Activated T-helper 1 cell treated with anti-CD3 and anti-CD28 coated beads, Interleukin-12 subunit alpha, Interleukin-12 subunit beta, Interleukin-2, Interleukin-4 antibody, amounts not matched to agents 30 ng/mL and 10 ng/mL and 1 ng/mL, durations not matched to agents 14 hours and 24 hours and 36 hours (primary cell): ENCODE measurements at places on chromosomes 4 and X.

DNA sequence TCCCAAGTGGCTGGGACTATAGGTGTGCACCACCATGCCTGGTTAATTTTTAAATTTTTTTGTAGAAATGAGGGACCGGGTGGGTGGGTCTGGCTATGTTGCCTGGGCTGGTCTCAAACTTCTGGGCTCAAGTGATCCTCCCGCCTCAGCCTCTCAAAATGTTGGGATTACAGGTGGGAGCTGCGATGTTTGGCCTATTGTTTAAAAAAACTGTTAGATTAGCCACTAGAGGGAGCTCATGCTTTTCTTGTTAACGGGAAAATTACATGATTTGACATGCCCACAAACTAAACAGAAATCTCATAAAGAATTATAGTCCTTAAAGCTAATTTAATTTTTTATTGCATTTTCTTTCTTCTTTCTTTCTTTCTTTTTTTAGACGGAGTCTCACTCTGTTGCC lies 5.0 kb upstream of the SDAD1 start:
- no peak for DNase-seq

DNA sequence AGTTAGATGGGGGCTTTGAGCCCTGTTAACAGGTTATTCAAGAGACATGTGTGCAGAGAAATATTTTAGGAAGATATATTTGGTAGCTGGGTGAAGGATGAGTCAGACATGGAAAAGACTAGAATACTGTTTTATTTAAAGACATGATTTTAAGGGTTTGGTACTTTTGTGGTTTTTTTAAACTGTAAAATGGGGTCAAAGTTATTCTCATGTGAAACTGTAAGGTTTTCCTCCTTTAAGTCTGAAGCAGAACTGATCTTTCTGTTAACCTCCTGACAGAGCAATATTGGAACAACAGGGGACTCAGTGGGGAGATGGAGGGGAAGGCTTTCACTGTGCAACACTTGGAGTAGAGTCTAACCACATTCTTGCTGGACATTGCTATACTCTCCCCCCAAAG lies 112.4 kb upstream of the LSM6 start:
- no peak for DNase-seq

DNA sequence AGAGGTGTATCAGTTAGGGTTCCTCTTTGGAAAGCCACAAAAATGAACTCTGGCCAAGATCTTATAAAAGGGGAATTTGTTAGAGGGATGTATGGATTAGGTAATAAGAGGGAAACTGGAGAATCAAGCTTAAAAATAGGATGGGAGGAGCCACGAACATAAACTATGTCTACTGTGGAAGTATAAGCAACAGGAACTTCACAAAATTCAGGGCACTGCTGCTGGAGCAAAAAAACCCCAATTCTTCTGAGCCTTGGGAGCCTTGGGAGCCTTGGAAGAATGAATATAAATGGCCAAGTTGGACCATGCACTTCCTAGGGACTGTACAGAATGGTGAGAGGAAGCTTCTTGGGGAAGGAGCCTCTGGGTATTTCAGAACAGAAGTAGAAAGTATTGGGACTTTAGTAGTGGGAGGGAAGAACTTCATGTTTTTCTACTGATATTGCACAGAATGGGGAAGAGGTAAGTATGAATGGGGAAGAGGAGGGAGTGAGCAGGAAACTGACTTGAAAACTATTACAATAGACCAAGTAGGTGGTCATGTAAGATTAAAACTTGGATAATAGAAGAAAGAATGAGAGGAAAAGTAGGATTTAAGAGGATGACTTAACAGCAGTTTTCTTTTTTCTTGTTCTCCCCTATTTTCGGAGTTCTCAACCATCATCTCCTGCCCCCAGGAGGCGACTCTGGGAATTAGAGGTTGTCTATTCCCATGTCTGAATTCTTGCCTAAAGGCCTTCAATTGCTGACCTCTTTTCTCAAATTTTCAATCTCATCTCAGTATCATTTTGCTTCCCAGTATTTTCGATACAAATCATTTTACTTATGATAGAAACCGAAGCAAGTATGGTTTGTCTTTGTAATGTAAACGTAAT lies 44.4 kb upstream of the TAPT1 start:
- no peak for DNase-seq

GRCh38 chrX:108366644-108367406 lies 71.4 kb downstream of the COL4A6 start:
- no peak for DNase-seq

DNA sequence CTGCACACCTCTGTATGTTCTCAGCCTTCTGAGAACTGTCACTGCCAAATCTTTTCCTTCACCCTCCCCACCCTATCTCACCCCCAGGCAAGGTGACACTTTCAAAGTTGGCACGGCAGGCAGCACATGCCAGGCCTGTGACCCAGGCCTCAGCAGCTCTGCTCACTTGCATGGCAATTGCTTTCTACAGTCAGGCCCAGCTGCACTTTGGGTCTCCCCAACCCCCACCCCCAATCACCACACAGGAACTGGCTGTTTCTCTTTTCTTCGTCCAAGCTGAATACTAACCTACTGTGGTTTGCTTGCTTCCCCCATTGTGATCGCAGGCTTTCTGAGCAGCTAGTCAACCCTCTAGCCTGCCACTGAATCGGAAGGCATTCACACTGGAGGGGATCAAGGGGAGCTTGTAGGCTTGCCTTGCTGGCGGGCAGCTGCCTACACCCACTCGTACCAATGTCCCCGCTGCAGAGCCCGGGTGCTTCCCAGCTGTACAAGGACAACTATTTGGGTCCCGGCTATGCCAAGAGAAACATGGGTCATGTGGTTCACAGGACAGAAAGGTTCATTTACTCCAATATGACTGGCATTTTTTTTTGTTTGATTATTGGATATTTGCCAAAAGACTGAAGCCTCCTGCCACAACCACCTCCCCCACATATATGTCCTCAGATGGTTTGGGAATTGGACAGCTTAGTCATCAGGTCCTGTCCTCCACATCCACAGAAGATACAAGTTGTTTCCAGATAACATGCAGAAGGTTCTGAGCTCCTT lies 28.1 kb downstream of the SLC25A43 start:
- DNase-seq = no peak

DNA sequence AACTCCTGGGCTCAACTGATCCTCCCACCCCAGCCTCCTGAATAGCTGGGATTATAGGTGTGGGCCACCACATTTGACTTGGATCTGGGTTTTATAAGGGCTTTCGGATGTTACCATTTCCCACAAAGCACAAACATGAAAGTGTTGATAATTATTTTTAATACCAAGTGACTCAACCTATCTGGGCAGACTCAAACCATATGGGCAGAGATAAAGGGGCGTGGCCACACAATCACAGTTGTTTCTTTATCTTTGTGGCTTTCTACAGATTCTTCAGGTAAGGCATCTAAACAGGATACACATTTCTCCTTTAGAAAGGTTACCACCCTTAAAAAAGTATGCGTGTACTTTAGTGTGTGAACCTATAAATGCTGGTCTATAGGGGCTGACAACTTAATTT lies 122.5 kb downstream of the ZNF827 start:
- DNase-seq = no peak

DNA sequence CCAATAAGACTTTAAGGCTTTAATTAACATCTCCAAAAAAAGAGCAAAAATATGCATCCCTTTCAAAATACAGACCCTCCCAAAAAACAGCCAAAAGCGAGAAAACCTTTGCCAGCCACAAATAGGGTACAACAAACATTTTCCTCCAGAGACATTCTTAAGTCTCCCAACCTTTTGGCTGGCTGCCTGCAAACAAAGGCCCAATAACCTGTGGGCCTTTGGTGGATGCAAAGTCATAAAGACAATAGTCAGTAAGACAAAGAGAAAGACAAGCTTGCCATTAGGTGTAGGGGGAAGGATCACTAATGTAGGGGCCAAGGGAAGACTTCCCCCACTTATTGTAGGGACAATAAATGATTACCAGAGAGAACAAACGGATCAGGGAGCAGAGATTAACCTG lies 215.5 kb upstream of the ZFP42 start:
- DNase-seq = no peak

DNA sequence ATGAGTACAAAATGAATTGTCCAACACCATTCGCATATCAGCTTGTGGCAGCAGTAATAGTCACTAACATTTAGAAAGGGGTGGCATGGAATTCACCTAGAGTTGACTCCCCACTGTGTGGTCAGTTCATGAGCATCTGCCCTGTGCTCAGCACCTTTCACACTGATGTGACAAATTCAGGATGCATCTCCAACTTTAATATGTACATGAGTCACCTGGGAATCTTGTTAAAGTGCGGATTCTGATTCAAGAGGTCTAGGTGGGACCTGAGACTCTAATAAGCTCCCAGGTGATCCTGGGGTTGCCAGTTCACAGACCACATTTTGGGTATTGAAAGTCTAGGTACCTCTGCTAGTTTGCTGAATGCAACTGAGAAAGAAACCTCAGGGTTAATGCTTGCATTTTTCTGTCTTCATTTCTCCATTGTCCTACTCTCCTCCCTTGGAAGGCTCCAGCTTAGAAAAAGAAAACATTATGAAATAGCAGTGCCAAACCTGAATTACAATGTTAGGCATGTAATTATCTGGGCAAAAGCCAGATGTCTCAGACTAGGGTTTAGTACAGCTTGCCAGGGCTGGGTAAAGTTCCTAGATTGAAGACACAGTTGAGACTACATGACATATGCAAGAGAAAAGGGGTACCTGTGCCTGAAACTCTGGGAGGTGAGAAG lies 32.7 kb downstream of the TMSB4X start:
- no peak for DNase-seq

DNA sequence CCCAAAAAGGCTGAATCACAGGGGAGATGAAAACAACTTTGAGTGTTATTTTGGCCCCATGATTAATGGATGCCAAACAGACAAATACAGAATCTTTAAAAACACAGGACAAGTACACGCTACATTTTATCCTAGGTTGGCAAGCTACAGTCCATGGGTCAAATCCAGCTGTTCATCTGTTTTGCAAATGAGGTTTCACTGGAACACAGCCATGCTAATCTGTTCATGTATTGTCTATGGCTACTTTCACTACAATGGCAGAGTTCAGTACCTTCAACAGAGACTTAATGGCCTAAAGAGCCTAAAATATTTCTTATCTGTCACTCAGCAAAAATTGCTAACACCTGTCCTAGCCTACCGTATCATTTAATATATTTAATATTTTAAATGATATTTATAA lies 1548.5 kb upstream of the IGFBP7 start:
- DNase-seq = no peak

DNA sequence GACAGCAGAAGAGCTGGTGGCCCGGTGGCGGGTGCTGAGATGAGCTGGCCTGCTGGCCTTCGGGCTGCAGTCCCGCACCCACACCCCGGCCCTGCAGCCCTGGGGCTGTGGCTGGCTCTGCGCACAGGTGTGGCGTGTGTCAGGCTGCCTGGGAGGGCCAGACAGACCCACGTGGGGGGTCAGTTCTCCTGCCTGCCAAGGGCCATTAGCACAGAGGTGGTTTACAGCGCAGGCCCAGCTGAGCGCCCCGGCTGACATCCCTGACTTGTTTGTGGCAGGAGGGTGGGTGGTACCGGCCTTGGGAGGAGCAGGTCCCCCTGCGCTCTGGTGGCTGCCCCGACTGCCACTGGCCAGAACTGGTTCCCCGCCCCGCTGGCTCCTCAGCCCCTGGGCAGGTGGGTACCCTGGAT lies 9.4 kb upstream of the HGFAC start:
- no peak for DNase-seq

- DNase-seq = no peak
Observed at GRCh38 chr4:168731006-168731636, 234.3 kb downstream of the PALLD start.

GRCh38 chr4:41205854-41206460 lies 8.4 kb downstream of the APBB2 start:
- no peak for DNase-seq
